AG09319 (cell line): ENCODE measurements at places on chromosomes 7 and 10.
A peak's percentile ranks its signal among the peaks of the same experiment; 100 is the strongest.

- no peak for DNase-seq
Observed at GRCh38 chr10:114870486-114870885, 48.9 kb downstream of the FHIP2A start.

DNA sequence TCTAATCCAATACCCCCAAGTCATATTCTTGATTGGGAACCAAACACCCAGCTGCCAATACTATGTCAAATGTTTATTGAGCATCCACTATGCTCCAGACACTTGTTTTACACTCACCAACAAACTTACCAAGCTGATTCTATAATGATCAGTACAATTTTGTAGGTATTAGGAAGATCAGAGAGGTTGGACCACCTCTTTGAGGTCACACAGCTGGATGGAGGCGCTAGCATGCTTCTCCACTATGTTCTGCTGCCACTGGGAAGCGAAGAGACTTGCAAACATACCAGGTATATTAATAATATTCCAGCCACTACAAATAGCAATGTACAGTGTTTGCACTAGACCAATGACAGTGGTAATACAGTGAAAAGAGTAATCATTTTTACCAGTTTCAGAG is 25.6 kb upstream of the SEPHS1 start:
- no peak for DNase-seq

DNA sequence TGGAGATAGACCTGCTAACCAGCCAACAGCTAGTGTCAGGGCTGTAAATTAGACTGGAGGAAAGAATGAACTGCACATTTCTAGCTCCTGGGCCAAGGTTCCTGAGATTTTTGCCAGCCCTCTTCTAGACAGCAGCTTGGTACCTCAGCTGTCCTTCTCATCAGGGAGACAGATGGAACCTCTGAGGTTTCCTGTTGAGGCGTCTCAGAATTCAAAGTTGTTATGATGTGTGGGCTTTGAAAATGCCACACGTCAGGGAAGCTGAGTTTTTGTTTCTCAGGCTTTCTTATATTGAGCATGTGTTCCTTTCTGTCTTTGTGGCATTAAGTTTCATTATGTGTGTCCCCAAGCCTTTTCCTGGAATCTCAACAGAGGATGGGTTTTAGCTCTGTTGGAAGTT is 736.6 kb downstream of the AUTS2 start:
- no peak for DNase-seq

GRCh38 chr7:137169282-137169698 is 174.2 kb downstream of the PTN start:
- DNase-seq, result peak; percentile 59

DNA sequence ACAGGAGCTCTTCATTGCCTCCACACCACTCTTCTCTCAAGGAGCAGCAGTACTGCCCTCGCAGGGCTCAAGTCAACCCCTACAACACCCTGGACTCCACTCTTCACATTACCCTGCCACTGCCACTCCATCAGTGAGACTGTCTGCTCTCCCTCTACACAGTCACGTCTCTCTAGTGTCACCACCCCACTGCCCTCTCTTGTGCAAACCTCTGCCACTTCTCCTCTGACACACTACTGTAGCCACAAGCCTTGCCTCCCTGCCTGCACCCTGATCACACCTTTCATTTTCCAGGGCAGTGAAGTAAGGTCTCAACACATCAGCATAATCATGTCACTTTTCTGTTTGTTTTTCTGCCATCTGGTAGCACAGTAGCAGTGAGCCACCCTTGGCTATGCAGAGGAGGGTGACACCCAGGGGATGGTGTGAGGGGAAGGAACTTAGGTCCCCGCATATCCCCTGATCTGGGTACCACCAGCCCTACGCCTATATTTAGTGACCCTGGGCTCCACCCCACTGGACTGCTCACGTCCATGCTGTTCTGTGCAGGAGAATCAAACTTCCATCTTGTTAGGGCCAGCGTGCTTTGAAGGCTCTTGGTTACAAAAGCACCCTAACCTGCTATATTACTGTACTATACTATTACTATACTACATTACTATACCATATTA is 1.6 kb downstream of the C10orf143 start:
- DNase-seq, result no peak

DNA sequence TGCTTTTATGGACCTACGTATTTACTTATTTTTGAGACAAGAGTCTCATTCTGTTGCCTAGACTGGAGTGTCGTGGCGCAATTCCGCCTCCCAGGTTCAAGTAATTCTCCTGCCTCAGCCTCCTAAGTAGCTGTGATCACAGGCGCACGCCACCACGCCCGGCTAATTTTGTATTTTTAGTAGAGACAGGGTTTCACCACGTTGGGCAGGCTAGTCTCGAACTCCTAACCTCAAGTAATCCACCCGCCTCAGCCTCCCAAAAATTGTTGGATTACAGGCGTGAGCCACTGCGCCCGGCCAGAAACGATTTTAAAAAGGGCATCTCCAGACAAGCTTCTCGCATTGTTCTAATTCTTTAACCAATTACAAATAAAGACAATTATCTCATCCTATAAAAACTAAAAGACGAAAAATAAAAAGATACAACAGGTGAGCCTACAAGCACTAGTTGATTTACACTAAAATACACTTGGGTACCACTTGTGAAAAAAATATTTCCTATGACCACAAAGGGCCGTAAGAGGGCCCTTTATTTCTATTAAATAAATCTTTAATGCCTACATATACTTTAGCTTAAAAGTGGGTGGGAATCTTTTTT is 2.4 kb downstream of the TRA2A start:
- DNase-seq, result no peak

- no peak for DNase-seq
Observed at GRCh38 chr7:142722248-142722794, 27.0 kb upstream of the PRSS1 start.

GRCh38 chr7:128020159-128020558 is 11.1 kb downstream of the LRRC4 start:
- no peak for DNase-seq

DNA sequence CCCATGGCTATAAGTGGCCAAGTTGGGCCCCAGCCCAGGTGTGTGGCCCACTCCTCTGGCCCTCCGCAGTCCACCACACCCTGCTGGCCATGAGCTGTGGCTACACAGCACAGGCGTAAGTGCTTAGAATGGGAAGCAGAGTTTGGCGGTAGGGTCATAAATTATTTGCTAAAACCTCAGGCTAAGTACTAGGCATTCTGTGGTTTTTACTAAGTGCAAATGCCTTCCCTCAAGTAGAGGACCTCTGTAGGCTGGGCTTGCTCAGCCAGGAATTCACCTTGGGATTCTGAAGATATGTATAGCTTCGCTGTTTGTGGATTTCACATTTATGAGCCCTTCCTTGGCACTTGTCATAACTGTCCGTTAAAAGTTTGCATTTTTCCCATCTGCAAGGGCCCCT is 44.8 kb upstream of the LOXL4 start:
- DNase-seq, result no peak

- no peak for DNase-seq
Observed at GRCh38 chr7:137373507-137373906, 30.0 kb upstream of the PTN start.

- DNase-seq, result no peak
Observed at GRCh38 chr7:89451911-89452310, 656.4 kb upstream of the TEX47 start.

GRCh38 chr7:11710377-11710776 is 121.6 kb downstream of the THSD7A start:
- DNase-seq, result no peak

DNA sequence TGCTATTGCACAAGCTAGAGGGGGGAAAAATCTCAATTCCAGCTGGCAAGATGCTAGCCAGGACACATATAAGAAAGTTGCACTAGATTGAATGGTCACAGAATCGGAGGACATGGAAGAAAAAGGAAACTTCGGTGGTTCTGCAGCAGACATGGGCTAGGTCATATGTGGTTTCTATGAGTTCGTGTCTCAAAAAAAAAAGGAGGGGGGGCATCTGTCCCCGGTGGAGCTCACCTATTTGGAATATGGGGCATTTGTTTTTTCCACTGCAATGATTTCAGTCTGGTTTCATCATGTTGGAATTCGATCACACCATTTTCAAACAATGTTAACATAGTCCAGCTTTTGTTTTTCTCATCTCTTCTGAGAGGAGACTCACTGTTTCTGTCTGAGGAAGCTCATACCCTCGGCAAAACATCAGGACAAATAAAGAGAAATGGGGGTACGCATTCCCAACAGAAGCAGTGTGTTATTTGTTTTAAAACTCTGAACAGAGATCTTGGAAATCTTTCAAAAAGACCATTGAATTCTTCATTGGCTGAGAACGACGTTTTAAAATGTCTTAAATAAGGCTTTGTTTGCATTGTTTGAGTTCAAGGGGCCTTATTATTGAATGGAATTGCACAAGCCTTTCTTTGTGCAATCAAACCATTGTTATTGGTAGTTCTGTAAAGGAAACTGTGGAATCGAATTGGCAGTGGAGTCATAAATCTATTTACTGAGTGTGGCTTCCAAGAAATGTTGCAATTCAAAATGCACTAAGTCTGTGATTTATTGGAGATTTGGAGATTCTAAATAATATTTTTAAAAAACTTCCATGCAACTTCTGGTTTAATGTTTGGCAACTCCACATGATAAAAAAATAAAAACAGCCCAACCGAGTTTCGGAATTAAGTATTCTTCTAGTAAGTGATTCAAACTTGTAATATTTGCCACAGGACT is 173.2 kb downstream of the RTKN2 start:
- DNase-seq, result peak; percentile 70

- no peak for DNase-seq
Observed at GRCh38 chr7:150780292-150780691, 19.9 kb downstream of the TMEM176B start.

- no peak for DNase-seq
Observed at GRCh38 chr7:4799508-4800268, 24.3 kb downstream of the AP5Z1 start.

DNA sequence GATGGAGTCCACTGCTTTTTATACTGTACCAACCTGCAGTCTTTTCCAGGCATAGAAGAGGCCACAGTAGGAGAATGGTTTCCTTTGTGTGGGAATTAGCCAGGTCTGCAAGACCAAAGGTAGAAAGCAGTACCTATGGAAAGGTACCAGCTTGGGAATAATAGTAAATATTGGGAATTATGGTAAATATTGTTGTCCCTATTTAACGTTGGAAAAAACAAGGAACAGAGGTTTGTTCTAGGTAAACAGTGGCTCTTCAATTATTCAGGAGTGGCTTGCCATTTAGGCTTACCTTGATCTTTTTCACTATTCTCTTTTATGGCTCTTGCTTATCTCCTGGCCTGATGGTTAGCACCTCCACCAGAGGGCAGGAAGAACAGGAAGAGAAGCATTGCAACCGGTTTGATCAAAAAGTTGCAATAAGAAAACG is 43.9 kb upstream of the GSAP start:
- DNase-seq, result no peak

GRCh38 chr10:110679486-110680272 is 35.5 kb downstream of the RBM20 start:
- DNase-seq, result no peak

- DNase-seq, result peak; percentile 10
Observed at GRCh38 chr7:157046681-157047080, 36.2 kb upstream of the MNX1 start.

DNA sequence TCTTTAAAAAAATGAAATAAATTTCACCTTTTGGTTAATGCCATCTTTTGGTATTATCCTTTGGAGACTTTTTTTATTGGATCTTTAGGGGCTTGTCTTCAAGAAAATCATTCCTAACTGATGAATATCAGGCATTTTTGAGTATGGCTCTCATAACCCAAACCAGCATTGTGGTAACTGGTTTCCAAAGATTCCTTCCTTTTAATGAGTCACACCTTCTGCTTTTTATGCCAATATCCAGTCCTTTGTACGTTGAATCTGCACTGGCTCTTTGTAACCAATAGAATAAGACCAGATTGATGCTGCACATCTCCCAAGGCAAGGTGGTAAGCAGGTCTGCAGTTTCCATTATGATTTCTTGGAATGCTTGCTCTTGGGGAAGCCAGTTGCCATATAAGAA is 89.1 kb downstream of the GPR158 start:
- DNase-seq, result no peak

- DNase-seq, result no peak
Observed at GRCh38 chr7:78765943-78766729, 687.3 kb downstream of the MAGI2 start.

DNA sequence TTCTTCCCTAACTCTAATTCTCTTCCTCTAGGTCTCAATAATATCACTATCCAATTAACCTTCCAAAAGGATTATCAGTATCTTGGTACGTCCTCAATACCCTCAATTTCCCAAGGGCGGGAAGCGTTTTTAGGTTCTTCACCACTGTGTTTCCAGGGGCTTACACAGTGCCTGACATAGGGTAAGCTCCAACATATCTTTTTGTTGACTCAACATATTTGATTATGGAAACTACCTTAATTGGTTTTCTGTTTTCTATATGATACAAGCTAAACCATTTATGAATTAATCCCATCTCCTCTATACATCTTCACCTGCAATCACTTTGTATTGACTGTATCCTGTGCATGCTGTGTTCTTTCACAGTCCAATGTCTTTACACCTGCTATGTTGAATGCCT is 987.3 kb downstream of the GRID1 start:
- no peak for DNase-seq

DNA sequence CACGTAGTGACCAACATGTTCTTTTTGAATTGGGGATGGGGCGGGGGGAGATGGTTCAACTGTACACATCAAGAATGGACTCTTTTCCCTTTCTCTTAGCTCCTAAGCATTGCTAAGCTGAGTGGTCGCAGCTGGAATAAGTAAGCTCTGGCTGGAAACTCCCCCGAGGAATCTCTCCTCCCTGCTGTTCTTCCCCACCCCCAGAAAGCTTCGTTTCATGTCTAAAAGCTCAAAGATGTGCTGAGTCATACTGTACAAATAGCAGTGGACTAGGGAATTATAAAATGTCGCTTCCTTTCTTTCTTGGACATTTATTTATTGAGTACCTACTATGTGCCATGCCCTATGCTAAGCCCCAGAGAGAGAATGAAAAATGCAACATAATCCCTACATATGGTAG is 191.1 kb upstream of the ADO start:
- no peak for DNase-seq

- DNase-seq, result no peak
Observed at GRCh38 chr7:93558705-93559614, 15.6 kb downstream of the CALCR start.

DNA sequence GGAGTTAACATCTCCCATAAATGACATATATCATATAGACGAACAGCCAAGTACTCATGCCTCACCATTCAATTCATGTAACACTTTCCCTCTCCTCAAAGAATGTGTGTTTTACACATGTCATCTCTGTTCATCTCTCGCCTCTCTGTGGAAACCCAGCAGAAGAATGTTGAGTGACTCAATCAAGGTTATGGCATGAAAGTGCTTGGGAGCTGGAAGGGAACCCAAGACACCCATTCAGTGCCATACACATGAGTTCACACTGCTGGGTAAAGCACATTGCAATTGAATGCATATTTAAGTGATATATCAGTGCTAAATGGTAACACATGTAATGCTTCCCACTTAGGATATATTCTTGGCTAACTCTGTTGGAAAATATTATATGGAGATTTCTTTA is 322.9 kb downstream of the PTEN start:
- DNase-seq, result peak; percentile 38

DNA sequence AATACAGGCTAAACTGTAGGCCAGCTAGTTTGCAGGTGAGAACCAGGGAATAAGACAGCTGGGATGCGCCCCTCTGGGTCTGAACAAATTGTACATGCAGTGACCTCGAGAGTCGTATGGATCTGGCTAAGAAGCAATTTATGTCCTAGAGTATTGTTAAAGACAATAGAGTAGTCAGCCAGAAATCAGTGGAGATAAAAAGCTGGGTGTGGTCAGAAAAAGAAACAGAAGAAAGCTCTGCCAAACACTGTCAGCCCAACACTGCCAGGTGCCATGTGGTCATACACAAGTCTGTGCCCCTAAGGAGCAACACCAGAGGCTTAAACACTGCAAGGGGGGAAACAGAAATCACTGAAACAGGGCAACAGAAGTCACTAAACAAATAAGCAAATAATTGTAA is 62.2 kb downstream of the CNOT4 start:
- no peak for DNase-seq

GRCh38 chr7:129144834-129145668 is 544 bp downstream of the TSPAN33 start:
- no peak for DNase-seq
